ENCODE measurements at places on chromosomes 5 and 9.

GRCh38 chr5:165296401-165297130 is 1791.1 kb downstream of the MAT2B start:
- DNase-seq: no peak

DNA sequence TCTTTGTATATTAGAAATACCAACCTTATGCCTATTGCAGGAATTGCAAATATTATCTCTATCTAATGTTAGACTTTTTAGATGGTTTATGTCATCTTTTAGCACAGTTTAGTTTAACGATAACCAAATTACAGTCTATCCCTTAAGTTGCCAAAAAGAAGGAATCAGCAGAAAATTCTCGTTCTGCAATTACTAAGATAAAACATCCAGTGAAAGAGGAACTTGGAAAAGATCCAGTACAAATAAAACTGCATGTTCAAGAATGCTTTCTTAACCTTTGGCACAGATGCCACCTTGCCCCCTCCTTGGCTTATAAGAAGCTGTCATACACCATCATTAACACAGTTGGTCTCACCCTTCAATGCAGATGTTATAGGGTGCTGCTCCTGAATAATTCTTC is 124.0 kb downstream of the SEMA5A start:
- DNase-seq: no peak

DNA sequence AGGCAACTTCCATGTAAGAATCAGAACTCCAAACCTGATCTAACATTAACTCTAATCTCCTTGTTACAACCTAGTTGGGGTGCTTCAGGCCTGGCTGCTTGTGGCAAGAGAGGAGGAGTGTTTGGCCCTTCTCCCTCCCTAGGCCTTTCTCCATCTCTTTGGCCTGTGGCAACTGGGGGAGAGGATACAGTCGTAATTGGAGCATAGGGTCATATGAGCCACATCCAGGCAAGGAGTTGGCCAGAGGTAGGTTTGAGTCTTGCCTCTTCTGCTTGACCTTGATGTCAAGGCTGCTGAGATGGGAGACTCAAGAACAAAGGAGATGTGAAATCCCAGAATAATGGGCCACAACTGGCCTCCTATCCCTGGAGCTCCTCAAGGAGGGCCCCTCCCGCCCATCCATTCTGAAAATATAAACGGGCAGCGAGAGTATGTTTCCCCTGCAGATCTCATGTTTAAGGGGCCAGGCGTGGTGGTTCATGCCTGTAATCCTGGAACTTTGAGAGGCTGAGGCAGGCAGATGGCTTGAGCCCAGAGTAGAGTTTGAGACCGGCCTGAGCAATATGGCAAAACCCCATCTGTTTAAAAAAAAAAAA is 59.3 kb upstream of the ANGPTL2 start:
- DNase-seq: no peak

DNA sequence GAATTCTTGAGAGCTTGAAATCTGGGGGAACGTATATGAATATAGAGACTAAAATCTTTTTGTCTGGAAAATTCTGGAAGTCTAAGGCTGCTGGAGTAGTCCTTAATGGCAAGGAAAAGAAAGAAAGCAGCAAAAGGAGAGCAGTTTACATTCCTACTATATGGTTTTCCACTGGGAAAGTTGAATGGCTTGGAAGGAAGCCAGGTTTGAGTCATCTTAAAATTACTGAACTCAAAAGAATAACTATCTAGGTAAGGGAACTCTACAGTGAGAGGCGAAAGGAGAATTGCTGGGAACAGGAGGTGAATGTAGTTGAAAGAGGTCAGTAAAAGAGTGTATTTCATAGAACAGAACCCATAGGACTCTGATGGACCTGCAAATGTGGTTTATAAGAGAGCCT is 258.1 kb upstream of the EDIL3 start:
- DNase-seq: no peak

GRCh38 chr5:151800532-151800931 is 28.8 kb downstream of the G3BP1 start:
- no peak for DNase-seq

GRCh38 chr9:84300271-84300670 is 40.3 kb downstream of the SLC28A3 start:
- no peak for DNase-seq

DNA sequence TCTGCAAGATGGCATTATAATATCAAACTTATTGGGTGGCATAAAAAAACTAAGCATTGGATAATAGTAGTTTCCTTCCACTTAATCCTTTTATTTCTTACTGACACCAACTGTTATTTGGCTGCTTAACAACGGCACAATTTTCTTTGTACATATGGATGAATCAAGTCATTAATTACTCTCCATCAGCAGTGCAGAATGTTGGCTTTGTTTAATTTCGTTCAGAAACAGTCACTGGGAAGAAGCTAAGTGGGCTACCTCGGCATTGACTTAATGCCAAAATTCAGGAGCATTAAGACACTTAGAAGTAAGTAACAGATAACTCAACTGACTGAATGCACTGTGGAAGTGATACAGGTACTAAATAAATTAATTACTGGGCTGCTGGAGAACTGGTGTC is 460.4 kb downstream of the CTNND2 start:
- no peak for DNase-seq

- no peak for DNase-seq
Measured at GRCh38 chr9:15670894-15671293, 118.1 kb downstream of the CCDC171 start.

DNA sequence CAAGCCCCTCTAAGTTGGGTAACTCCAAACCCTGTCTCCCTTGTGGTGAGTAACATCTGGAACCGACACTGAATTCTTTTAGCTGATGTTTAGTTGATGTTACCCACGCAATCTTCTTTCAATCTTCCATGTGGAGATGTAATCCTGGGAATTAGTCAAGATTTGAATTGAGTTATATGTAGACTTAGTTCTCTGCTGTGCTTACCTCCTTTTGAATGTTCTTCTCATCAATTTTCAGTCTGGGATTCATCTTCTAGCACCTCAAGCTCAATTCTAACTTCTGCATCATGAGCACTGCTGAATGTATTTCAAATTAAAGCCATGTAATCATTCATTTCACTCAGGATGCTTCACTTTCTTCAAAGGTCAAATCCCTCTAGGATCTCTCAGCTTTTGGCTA is 270.6 kb downstream of the FAM170A start:
- DNase-seq: no peak

GRCh38 chr5:16807547-16807864 is 128.6 kb downstream of the MYO10 start:
- no peak for DNase-seq

DNA sequence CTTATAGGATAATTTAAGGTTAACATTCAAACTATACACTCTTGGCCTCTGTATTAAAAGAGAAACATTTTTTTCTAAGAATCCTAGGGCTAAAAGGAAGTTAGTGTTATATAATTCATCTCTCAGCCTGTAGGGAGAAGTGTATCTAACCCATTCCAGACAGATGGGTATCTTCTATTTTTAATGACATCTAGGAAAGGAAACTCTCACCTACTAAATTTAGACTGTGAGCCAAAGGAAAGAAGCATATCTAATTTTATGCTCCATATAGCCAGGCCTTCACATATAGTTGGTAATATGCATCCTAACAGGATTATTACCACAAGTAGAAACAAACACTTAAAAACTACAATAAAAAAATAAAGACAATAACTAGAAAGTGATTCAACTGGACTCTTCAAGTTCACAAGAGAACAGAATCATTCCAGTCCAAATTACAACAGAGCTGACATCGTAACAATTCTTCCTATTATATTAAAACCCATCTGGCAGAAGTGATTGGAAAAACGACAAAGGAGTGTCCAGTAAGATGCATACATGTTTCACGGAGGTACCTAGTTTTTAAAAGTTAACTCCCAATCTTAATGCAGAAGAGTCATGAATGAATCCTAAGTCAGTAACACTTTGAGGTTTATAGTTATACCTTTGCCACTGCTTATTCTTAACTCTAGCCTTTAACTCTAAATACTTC is 39.4 kb downstream of the SCAI start:
- DNase-seq: no peak

GRCh38 chr9:90904706-90905478 is 103.3 kb downstream of the SYK start:
- no peak for DNase-seq

GRCh38 chr5:112221128-112221527 is 197.9 kb downstream of the EPB41L4A start:
- no peak for DNase-seq

- no peak for DNase-seq
Measured at GRCh38 chr5:143796753-143797152, 15.2 kb upstream of the HMHB1 start.

DNA sequence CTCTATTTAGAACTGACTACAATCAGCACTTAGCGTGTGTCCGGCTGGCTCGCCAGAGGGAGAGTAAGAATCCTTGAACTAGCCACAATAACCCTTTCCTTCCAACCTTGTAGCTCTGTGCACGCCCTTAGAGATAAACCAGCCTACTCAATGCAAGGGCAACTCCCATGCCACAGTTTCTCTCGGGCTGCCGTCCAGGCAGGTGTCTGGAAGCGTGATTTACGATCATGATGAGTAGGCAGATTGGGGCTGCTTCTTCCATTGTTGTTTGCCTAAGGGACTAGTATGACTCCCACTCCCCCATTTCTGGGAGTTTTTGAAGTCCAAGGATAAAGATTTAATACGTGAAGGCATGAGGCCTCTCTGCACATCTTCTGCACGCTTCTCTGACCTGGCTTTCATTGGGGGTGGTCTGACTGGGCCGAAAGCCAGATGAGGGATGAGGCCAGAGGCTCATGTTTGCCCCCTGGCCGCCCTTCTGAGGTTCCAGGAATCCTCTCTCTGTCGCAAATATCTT is 134.0 kb upstream of the MYO10 start:
- DNase-seq: no peak

GRCh38 chr5:1540831-1541701 is 17.3 kb upstream of the LPCAT1 start:
- no peak for DNase-seq

- no peak for DNase-seq
Measured at GRCh38 chr5:107154593-107154992, 516.1 kb downstream of the EFNA5 start.

GRCh38 chr5:32000731-32001130 is 173.4 kb downstream of the GOLPH3 start:
- DNase-seq: no peak
